ENCODE measurements at places on chromosomes 13 and 19.

GRCh38 chr13:99311137-99311536, 3.9 kb upstream of the GPR183 start:
- DNase-seq, result no peak

DNA sequence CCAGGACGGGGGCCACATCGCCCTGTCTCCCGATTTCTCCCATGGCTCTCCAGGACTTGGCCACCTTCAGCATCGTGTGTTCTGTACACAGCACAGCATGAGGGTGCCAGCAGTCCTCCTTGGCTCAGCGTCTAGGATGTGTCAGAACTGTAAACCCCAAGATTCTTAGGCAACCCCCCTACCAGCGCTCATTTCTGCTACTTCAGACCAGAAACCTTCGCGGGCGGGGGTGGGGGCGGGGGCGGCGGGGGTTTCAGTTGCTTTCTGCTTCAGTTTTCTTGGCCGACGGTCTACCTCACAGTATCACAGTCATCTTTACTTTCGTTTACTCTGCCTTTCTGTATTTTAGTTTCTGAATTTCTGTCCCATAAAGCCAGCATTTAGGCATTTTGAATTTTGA, 82.4 kb downstream of the GGACT start:
- no peak for DNase-seq

DNA sequence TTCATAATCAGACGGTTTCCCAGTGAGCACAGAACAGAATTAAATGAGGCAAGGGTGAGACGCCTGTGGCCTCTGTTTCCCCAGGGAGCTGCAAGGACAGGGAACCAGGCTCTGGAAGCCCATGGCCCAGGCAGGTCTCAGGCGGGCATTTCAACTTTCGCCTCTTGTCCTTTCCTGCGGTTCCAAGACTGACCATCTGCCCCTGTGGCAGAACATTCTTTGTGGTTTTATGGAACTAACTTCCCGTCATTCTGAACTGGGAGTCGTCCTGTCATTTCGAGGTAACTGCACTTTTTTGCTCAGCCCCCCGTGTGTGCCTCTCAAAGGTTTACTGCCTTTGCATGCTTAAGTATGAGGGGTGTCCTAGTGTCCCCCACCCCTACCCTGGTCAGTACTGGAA, 70.9 kb downstream of the KL start:
- DNase-seq, result no peak

DNA sequence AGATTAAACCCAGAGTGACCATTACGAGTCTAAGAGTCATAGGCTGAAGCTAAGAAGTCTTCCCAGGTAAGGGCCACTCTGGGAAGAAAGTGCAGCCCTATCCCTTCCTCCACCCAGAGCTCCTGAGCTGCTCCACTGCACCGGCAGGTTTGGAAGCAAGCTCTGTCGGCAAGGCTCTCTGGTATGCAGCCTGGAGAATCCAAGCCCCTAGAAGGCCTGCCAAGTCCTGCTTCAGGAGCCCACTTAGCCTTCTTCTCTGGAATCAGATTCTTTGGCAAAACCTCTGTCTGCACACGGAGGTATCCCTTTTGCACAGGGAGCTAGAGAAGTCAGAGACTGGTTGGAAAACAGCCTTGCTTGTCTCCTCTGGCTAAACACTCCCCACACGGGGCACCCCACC, 58.5 kb downstream of the CEBPG start:
- DNase-seq, result no peak

GRCh38 chr19:35027851-35028599, 2.2 kb upstream of the SCN1B start:
- DNase-seq, result no peak

GRCh38 chr13:74409551-74409950, 275.3 kb upstream of the KLF12 start:
- DNase-seq, result no peak

GRCh38 chr13:112562786-112563383, 25.1 kb downstream of the TUBGCP3 start:
- no peak for DNase-seq

DNA sequence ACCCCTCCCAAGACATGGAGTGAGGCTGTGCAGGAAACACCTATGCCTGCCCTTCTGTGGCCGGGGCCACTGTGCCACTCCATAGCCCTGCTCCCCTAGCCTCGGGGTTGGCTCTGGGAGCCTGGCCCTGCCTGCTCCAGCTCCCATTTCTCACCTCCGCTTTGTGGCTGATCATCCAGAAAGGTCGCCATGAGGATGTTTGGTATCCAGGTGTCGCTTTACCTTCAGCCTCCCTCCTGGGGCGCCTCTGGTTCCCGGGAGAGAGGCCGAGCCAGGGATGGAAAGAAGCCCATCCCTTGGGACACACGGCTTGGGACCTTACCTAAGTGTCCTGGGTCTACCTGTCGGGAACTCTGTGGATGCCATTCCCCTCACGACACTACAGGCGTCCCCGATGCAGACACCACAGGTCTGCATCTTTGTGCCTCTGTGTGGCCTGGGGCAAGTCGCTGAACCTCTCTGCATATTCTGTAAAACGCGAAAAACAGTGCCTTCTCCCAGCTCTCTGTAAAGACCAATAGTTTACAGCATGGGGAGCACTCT, 3.4 kb upstream of the MCF2L start:
- DNase-seq, result no peak

- peak; percentile 67 for DNase-seq
Observed at GRCh38 chr13:93249364-93250306, 23.0 kb downstream of the GPC6 start.

Data from epithelial cell of proximal tubule (primary cell).